ENCODE measurements at places on chromosomes 6 and 20. TPM values are rescaled to one million over a fixed set of nuclear protein-coding genes. Genes with fewer than 3 reads are reported as not detected.

GRCh38 chr20:38353316-38353715, 7.0 kb downstream of the LBP start:
- DNase-seq = no peak

GRCh38 chr6:25441663-25442270, 162.6 kb downstream of the CARMIL1 start:
- no peak for DNase-seq

DNA sequence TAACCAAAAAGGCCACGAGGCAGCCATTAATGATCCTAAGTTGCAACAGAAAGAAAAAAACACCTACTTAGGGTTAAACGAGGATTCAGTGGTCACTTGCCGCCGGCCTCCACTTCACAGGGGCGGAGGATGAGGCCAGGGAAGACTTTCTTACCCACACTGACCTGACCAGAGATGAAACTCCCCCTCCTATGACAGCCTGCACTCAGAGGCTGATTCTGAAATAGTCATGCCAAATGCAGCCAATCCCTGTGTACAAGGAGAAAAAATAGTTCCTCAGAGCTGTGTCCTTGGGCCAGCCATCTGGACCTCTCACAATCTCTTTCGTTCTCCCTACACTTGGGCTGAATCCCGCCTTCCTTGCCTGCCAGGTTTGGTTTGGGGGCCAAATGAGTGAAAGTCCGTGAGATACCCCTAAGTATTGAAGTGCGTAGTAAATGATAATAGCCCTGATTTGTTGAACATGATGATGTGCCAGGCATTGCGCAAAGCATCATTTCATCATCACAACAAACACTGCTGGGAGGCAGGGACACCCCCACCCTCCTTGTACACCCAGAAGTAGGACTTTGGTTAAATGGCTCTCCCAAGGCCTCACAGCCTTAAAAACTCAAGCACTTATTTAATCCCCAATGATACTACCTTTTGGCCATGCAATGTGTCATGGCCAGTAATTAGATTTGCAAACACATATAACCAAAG, 3.2 kb upstream of the IRF4 start:
- DNase-seq = no peak

The MYMX gene
- 0.13 TPM for polyA plus RNA-seq

The HLA-DPA1 gene
- 163 TPM for polyA plus RNA-seq

The CHRNA4 gene
- polyA plus RNA-seq = 0.45 TPM

The TBCC gene
- polyA plus RNA-seq = 23.6 TPM

DNA sequence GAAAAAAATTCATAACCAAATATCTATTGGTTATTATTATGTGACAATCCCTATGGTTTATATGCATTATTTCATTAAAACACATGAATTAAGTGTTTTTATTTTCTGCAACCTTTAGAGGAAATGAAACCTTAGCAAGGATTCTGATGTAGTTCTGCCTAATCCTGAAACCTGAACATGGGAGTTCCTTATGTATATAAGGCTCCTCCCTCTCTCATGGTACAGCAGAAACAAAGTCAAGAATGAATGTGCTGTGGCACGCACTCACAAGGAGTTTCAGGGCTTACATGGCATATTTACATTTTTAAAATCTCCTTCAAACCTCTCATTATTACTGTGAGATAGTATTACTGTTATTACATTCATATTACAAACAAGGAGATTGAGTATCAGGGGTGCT, 426.4 kb upstream of the CITED2 start:
- no peak for DNase-seq

- no peak for DNase-seq
Observed at GRCh38 chr6:134734312-134734869, 215.5 kb downstream of the ALDH8A1 start.

GRCh38 chr6:36297051-36297450, 27.2 kb downstream of the PNPLA1 start:
- no peak for DNase-seq

The LY6G5B gene
- 18.7 TPM for polyA plus RNA-seq

DNA sequence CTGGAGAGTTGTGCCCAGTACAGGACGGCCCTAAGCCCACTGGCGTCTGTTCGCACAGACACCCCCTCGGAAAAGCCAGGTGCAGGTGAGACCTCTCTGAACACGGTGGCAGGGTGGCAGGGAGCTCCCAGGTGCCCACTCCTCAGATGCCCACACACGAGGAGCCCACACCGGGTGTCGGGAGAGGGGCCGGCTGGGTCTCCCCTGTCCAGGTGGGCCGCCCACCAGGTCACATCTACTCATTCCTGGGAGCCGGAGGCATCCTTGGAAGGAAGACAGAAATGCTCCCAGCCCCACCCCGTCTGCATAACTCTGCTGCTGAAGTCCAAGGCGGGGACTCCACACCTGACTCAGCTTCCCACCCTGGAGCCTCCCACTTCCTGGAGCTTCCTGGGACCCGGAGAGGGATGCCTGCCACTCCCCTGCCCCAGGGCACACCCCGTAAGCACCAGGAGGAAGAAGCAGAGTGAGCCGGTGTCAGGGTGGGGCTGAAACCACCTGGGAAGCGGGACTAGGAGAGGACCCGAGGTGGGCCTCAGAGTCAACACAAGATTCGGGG, 2.5 kb downstream of the SRMS start:
- peak; percentile 92 for DNase-seq

DNA sequence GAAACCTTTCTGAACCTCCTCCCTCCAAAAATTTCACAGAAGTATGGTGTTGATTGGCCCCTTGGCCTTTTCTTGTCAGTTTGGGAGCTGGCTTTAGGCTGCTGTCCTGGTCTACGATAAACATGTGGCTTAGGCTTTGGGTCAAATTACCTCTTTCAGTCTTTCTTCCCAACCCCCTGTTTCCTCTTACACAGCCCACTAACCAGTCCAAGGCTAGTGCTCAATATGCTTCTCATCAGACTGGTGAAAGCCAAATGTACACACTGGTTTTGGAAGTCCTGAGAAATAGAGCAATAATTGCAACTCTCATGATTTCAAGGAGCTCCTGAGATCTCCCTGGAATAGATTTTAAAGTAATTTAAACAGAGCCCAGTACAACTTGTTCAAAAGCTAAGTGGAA, 933.7 kb upstream of the GJE1 start:
- DNase-seq = no peak

GRCh38 chr20:49747707-49748524, 34.2 kb upstream of the B4GALT5 start:
- peak; percentile 38 for DNase-seq

The BFSP1 gene
- polyA plus RNA-seq = 1.1 TPM

- no peak for DNase-seq
Observed at GRCh38 chr6:54097753-54098152, 13.5 kb upstream of the MLIP start.

GRCh38 chr6:87742106-87742505, 40.1 kb upstream of the AKIRIN2 start:
- no peak for DNase-seq

GRCh38 chr20:38197217-38197616, 32.1 kb upstream of the TGM2 start:
- no peak for DNase-seq

The TMEM63B gene
- 34.4 TPM for polyA plus RNA-seq

The HLA-DQB2 gene
- 1.9 TPM for polyA plus RNA-seq

The WFDC12 gene
- polyA plus RNA-seq = not detected

GRCh38 chr20:57451795-57452661, 60.8 kb downstream of the RBM38 start:
- DNase-seq = no peak

DNA sequence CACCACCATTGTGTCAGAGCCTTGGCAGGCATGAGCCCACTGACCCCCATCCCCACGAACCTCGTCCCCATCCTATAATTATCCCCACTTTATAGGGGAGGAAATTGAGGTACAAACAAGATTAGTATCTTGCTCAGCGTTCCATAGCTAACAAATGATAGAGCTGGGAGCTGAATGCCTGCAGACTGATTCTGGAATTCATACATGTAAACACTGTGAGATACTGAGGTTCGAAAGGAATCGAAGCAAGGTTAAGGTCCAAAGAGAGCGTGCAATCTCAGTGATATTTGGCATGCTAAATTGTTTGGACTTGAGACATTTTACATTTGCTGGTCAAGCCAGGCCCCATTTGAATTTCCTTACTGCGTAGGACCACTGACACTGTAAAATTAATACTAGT, 746.6 kb downstream of the COL12A1 start:
- DNase-seq = no peak

GRCh38 chr6:13989496-13990144, 64.9 kb downstream of the RNF182 start:
- DNase-seq = no peak

The TPD52L1 gene
- 53.4 TPM for polyA plus RNA-seq

DNA sequence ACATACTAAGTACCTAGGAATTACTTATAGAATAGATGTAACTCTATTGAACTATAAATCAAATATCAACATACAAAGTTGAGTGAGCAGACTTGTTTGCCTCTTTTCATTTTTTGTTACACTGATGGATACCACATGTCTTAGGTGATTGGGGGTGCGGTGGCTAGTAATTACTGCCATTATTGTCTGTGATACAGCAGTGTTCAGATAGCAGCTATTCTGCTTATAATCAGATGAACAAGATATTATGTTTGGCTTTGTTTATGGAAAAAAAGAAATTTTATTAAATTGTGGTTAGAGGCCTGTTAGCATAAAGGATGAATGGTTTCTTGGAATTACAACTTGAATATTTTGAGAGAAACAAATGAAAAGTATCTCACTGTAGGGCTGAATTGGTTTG, 55.9 kb downstream of the KCNQ5 start:
- DNase-seq = no peak

The OR2H1 gene
- not detected for polyA plus RNA-seq

DNA sequence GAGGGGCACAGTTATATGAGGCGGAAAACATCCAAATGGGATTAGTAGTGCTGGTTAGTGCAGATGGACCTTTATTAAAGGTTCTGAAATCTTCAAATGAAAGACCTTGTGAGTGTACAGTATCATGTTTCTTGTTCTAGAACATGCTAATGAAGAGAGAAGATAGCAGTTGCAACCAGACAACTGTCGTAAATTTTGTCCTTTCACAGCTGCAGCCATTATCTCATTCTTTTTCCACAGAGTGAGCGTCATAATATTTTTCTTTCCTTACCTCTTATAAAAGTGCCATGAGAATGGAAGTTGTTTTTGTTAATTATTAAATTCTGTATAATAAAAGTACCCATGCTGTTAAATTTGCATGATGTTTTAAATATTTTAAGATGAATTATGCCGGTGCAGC, 4.4 kb upstream of the C6orf163 start:
- DNase-seq = no peak

The C20orf204 gene
- 1.2 TPM for polyA plus RNA-seq

- no peak for DNase-seq
Observed at GRCh38 chr6:140486450-140487361, 1112.3 kb upstream of the CITED2 start.

The YWHAB gene
- polyA plus RNA-seq = 152 TPM

The DEFB114 gene
- polyA plus RNA-seq = not detected

- no peak for DNase-seq
Observed at GRCh38 chr20:20955892-20956291, 150.3 kb downstream of the LINC00237 start.

The RCAN2 gene
- polyA plus RNA-seq = 4.7 TPM

- no peak for DNase-seq
Observed at GRCh38 chr6:90290811-90291420, 5.7 kb downstream of the BACH2 start.

DNA sequence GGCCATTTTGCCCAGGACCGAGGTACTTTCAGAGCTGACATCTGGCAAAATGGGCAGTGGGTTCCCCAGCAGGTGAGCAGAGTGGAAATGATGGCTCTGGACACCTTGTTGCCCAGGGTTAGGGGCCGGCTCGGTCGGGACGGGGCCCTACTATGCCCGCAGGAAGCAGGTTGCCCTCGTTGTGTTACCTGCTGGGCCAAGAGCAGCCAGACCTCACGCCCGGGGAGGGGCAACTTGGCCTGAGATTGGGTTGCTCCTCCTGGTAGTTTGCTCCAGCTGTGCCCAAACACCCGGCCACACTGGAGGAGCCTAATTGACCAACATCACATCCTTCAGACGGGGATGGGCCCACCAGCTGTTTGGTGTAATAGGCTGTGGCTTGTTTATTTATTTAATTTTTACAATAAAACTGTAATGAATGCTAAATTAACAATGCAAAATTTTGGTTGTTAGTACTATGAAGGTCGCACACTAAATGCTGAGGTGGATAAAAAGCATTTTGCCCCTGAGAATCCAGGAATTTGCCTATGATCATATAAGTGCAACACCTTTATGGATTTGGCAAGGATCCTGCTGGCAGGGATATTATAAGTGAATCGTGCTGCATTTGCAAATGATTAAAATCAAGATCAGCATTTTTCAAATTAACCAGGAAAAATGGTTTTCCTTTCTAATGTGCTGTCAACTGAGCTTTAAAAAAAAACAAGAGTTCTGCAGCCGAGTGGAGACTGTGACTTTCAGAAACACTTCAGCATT, 26.6 kb upstream of the PCMTD2 start:
- no peak for DNase-seq

- no peak for DNase-seq
Observed at GRCh38 chr20:5877128-5877527, 73.2 kb downstream of the TRMT6 start.

- DNase-seq = no peak
Observed at GRCh38 chr6:227074-227782, 65.1 kb upstream of the DUSP22 start.

DNA sequence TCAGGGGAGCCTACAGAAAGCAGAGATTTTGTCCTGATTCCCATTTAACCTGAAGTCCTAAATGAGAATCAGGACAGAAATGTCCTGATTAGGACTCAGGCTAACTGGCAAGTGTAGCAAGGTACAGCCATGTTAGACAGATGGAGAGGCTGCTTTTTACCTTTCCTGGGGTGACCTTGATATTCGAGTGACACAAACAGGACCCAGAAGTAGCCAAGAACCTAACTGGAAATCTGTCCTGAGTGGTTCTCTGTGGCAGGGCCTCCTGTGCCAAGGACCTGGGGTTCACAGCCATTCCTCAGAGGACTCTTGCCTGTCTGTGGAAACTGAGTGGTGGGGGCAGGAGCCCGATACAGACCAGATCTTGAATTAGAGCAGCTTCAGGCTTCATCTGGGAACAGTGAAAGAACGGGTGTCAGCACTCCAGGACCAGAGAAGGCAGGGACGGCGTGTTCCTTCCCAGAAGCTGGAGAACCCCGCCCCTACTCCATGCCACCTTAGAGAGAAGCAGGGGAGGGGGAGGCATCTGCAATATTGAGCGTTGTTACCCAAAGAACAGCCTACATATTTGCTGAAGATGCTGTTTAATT, 4.3 kb upstream of the FUCA2 start:
- DNase-seq = no peak

- DNase-seq = no peak
Observed at GRCh38 chr6:47245745-47246371, 63.8 kb downstream of the TNFRSF21 start.

GRCh38 chr6:93728150-93728549, 308.8 kb upstream of the EPHA7 start:
- no peak for DNase-seq

- DNase-seq = no peak
Observed at GRCh38 chr6:155519176-155519738, 63.6 kb upstream of the NOX3 start.
